ELR (cell line): ENCODE measurements at places on chromosomes 5 and 9.
A peak's percentile ranks its signal among the peaks of the same experiment; 100 is the strongest.

DNA sequence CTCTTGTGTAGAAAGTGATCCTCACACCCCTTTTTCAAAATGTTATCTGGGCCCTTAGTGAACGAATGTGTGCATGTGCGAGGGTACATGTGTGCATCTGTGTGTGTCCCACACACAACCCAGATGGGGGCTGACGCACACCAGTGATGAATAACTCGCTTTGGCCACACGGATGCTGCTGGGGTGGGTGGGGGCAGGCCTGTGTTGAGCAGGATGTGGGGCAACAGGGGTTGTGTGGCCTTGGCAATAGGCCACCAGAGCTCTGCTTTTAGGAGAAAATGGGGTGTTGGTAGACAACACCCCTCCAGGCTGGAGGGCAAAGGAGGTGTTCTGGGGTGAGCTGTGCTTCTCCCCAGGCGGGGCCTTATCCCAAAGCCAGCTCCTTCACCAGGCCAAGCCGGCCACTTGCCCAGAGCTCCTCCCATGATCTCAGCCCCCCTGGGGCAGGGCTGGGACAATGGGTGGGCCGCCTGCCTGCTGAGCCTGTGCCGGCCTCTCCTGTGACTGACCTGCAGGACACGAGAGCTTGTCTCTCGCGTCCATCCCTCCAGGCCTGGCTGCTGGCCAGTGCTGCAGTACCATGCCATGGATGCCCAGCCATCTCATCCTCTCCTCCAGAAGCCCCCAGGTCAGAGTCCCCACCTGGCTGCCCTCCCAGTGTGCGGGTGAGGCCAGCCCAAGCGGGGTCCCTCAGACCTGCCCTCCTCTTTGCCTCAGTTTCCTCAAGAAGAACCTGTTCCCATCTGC lies 1.7 kb downstream of the DBN1 start:
- DNase-seq = peak; percentile 80

- DNase-seq = no peak
Measured at GRCh38 chr5:8869932-8870331, 675.9 kb downstream of the SEMA5A start.

- DNase-seq = no peak
Measured at GRCh38 chr9:117815315-117815714, 111.1 kb downstream of the TLR4 start.

GRCh38 chr5:32604800-32605765 lies 19.7 kb downstream of the SUB1 start:
- DNase-seq = no peak

- no peak for DNase-seq
Measured at GRCh38 chr5:76715486-76715735, 515 bp upstream of the F2R start.

DNA sequence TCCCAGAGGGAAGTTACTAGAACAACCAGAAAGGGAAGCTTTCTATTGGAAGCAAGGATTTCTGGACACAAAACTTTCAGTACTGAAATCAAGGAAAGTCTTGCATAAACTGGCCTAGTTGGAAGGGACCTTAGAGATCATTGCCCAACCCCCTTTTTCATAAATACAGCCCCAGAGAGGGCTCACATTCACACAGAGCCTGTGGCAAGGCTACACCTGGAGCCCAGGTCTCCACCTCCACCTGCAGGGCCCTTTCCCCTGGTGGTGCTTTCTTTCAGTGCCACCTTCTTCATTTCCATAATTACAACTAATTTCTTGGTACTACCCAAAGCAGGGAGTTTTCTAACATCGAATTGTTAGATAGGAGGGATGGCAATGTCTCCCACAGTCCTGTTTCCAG lies 85.7 kb downstream of the ADRB2 start:
- peak; percentile 37 for DNase-seq
